ENCODE measurements at places on chromosomes 1 and 21.

- DNase-seq: peak; percentile 24
Observed at GRCh38 chr1:53410100-53410541, 49.1 kb upstream of the DMRTB1 start.

DNA sequence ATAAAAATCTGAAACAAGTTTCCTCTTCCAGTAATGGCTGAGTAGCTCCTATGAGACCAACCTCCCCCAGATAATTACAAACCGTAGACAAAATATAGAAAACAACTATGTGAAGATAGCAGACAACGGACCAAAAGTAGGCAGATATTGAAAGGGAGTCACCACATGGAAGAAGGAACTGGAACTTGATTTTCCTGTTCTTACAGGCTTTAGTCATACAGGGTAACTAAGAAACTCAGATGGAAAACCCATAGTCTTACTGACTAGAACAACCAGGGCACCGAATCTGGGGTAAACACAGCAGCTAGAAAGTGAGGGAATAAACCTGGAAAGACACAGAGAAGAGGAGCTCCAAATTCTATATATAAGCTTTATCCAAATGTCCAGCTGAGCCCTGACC, 26.0 kb downstream of the LMX1A start:
- DNase-seq: no peak

DNA sequence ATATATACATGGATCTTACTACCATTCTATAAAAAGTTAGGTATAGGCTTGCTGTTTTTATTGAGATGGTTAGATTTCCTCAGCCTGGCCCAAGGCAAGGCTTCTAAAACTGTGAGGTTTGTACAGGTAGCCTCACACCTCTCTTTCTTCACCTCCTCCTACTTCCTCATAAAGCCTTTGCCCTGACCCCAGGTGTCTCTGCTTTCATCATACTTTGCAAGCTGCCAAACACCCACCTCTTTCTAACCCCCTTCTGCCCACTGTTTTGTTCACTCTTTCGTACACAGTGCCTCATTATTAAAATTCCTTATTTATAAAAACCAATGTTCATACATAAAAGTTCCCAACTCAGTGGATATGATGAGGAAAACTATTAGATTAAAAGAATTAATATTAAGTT, 31.4 kb upstream of the SOAT1 start:
- no peak for DNase-seq

DNA sequence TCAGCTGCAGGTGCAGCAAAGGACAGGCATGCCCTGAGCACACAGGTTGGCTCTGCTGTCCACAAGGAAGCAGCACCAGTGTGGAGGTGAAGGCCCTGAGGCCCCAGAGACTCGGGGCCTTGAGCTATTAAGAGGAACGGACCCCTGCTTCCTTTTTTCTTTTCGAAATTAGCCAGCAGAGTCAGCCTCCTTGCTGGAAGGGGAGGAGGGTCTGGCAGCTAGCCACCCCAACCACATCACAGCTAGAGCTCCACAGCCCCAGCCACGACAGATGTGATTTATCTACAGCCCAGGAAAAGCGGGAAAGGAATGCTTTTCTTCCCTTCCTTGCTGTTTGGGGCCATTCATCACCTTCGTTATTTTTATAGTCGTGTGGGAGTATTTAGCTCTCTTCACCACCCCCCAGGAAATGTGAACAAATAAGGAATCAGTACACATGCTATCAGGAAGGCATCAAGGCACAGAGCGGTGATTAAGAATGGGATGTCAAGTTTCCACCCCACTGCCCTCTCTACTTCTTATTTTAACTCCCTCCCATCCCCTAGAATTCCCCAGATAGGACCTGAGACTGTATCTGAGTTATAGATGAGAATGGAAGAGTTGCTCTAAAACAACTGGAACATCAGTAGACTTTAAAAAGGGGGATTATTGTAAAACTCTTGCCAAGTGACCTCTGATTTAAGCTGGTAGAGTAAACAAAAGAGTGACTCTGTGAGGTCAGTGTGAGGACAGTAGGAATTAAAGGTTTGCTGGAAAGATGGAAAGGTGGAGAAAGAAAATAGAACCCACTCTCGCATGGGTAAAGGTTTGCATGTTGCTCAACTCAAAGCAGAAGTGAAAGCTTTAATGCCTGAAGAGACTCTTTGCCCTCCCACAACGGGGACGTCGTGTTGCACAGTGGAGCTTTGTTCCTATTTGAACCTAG, 224.7 kb upstream of the GJB5 start:
- DNase-seq: no peak

GRCh38 chr1:220159041-220159440, 65.1 kb downstream of the IARS2 start:
- no peak for DNase-seq

Data from CD4-positive, alpha-beta T cell treated with Interleukin-6 for 4 hours (primary cell).